Breast epithelium (tissue), 4 donors: ENCODE measurements at places on chromosomes 16 and 17.

DNA sequence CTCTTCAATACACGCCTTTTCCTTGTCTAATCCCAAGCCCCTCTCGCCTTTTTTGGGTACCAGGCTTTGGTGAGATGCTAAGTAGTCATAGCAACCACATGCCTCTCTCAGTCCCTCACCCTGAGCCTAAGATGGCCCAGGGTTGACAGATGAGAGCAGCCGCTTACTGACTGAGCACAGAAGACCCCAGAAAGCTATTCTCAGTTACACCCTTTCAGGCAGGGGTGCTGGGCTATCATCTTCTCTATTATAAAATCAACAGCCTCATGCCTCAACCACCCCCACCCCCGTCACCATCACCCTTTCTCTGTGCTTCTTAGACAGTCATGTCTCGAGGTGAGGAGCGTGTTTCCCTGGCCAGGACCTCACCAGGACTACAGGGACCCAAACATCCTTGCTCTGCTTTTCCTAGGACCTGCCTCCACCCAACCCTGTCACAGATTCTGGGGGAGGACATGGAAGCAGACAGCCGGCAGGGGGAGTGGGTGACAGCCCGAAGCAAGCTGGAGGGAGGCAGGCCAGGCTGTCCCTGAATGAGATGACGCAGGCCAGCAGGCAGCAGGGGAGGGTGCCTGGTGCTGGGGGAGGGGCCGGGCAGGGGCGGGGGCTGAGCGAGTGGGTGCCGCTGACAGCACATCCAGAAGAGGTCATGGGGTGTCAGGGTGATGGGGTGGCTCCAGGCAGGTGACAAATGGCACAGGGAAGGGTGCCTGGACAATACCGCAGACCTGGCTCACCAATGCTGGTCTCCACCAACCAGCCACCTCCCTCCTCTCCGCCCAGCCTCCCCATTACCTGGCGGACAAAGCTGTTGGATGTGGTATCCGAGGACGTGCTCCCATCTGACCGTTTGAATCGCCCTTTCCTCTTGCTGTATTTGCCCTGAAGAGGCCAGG lies 3.1 kb downstream of the CACNB1 start:
- no peak for DNase-seq

- DNase-seq = no peak
These were observed 34.4 kb upstream of the DNAH17 start for GRCh38 chr17:78611607-78612006.

GRCh38 chr17:8153031-8153451 lies 837 bp upstream of the PER1 start:
- peak; percentile 53 for DNase-seq

GRCh38 chr16:3974751-3975150 lies 94.2 kb upstream of the CREBBP start:
- no peak for DNase-seq

GRCh38 chr17:83067071-83067717 lies 12.2 kb upstream of the METRNL start:
- DNase-seq = peak; percentile 48

GRCh38 chr17:77898521-77899434 lies 59.7 kb upstream of the TNRC6C start:
- DNase-seq = no peak

DNA sequence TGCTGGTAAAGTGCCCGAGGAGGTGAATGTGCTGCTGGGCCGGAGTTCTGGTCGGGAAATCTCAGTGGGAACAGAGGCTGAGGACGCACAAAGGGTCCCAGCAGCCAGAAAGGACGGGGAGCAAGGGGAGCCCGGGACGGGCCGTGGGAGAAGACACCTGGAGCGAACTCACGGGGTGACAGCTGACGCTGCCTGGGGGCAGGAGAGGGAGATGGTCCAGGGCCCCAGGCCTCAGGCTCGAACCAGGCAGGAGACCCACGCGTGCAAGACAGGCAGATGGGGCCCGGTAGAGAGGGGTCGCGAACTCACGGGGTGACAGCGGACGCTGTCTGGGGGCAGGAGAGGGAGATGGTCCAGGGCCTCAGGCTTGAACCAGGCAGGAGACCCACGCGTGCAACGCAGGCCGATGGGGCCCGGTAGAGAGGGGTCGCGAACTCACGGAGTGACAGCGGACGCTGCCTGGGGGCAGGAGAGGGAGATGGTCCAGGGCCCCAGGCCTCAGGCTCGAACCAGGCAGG lies 72.9 kb downstream of the METRNL start:
- no peak for DNase-seq

GRCh38 chr16:81265658-81266451 lies 27.4 kb downstream of the BCO1 start:
- DNase-seq = peak; percentile 27

GRCh38 chr16:85512808-85513115 lies 100.4 kb upstream of the GSE1 start:
- no peak for DNase-seq

GRCh38 chr16:57299009-57299718 lies 14.7 kb upstream of the PLLP start:
- DNase-seq = peak; percentile 63

DNA sequence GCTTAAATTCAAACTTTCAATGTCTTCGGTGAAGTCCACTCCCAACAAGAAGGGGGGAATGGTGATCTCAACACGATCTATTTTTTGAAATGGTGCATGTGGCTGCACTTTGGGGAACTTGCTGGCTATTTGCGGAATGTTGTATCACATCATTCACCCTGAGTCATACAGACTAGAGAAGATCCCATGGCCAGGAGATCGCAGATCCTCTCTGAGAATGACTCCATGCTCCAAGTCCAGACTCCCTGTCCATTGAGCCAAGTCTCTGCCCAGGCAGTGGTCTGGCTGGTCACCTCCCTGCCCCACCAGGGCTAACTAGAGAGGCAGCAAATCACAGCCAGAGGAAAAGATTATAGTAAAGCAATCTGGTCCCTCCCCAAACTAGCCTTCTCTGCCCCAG lies 120.6 kb downstream of the XYLT1 start:
- no peak for DNase-seq

GRCh38 chr17:76500747-76501017 lies 541 bp downstream of the RHBDF2 start:
- no peak for DNase-seq

DNA sequence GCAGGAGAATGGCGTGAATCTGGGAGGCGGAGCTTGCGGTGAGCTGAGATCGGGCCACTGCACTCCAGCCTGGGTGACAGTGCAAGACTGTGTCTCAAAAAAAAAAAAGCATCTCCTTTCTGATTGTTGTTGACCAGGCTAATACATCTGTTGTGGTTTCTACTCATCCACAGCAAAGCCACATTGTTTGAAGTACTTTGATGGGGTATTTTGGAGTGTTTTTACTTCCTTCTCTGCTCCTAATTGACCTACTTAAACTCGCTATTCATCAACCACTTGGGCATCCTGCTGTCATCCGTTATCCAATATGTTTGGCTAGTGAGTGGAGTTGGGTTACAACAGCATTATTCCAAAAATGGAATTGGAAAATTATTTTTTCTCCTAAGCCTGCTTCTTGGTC lies 3.5 kb upstream of the CDC27 start:
- DNase-seq = no peak

DNA sequence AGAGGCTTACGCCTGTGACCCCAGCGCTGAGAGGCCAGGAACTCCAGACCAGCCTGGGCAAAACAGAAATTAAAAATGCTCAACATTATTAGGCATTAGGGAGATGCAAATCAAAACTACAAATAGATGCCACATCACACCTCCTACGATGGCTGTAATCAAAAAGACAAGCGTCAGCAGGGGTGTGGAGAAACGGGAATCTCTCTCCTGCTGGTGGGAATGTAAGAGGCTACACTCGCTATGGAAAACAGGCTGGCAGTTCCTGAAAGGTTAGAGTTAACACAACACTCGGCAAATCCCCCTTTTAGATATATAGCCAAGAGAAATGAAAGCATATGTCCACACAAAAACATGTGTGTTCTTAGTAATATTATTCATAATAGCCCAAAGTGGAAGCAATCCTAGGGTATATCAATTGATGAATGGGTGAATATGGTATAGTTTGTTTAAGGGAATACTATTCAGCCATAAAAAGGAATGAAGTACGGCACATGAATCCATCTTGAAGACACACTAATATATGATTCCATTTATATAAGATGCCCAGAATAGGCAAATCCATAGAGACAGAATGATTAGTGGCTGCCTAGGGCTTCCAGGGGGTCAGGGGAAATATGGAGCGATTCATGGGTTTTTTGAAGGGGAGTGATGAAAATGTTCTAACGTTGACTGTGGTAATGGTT lies 1.8 kb upstream of the NPRL3 start:
- no peak for DNase-seq

DNA sequence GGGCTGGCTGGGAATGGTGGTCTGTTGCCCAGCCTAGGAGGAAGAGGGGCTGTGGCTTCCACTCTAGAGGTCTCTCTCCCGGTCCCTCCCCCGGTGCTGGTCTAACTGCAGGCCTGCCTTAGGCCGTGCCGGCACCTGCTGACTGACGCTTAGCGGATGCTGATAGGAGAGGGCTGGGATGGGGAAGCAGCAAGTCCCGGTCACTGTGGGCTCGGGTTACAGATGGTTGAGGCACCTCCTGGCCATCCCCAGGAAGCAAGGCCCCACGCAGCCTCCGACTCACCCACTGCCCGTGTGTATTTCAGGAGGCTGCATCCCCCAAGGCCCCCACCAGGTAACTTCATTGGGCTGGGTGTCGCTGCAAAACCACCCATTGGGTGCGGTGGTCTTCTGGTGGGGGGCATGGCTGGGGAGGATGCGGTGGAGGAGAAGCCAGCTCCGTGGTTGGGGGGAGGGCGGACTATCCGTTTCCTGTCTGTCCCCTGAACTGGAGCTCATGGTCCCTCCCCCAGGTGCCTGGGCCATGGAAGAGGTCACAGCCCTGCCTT lies 278.9 kb downstream of the SEC14L1 start:
- DNase-seq = no peak

DNA sequence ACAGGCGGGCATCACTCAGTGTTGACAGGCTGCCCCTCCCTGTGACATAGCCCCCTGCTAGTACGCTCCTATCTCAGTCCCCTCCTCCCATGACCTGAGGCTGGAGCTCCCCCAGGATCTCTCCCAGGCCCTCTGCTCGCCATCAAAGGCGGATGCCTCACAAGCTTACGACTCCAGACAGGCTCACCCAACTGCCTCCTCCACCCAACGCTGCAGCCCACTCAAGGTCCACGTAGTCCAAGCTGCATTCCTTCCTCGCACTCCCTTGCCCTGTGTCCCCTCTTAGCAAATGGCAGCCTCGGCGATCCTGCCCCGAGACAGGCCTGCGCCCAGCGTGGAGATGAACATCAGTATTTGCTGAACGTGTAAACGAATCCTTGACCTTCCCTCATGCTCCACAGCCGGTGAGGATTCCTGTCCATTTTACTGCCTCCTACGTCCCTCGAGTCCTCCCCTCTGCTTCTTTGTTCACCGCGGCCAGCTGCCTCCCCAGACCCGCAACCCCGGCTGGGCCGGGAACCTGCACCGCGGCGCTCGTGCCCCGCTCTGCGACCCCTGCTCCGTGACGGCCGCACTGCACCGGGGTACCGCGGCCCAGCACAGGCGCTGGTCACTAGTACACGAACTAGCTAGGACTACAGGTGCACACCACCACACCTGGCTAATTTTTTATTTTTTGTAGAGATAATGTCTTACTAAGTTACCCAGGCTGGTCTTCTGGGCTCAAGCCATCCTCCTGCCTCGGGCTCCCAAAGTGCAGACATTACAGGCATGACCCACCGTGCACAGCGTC lies 838 bp upstream of the TMEM97 start:
- no peak for DNase-seq

GRCh38 chr16:54843424-54843750 lies 87.3 kb upstream of the IRX5 start:
- no peak for DNase-seq

- no peak for DNase-seq
These were observed 17.5 kb downstream of the GUCY2D start for GRCh38 chr17:8019665-8020650.

DNA sequence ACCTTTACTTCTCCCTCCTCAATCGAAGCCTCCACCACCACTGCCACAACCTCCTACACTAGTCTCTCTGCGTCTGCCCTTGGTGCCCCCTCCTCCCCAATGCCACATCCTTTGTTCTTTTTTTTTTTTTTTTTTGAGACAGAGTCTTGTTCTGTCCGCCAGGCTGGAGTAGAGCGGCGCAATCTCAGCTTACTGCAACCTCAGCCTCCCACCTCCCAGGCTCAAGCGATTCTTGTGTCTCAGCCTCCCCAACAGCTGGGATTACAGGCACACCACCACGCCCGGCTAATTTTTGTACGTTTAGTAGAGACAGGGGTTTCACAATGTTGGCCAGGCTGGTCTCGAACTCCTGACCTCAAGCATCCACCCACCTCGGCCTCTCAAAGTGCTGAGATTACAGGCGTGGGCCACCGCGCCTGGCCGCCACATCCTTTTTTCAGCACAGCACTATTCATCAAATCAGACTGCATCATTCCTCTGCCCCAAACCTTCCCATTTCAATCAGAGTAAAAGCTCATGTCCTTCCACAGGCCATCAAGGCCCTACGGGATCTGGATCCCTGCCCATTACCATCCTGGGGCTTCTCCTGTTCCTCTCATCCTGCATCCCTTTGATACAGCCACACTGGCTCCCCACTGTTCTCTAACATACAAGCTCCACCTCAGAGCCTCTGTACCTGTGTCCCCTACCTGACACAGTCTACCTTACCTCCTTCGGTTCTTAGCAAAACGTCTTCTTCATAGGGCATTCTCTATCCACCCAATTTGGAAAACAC lies 2.0 kb downstream of the KLHL11 start:
- no peak for DNase-seq

DNA sequence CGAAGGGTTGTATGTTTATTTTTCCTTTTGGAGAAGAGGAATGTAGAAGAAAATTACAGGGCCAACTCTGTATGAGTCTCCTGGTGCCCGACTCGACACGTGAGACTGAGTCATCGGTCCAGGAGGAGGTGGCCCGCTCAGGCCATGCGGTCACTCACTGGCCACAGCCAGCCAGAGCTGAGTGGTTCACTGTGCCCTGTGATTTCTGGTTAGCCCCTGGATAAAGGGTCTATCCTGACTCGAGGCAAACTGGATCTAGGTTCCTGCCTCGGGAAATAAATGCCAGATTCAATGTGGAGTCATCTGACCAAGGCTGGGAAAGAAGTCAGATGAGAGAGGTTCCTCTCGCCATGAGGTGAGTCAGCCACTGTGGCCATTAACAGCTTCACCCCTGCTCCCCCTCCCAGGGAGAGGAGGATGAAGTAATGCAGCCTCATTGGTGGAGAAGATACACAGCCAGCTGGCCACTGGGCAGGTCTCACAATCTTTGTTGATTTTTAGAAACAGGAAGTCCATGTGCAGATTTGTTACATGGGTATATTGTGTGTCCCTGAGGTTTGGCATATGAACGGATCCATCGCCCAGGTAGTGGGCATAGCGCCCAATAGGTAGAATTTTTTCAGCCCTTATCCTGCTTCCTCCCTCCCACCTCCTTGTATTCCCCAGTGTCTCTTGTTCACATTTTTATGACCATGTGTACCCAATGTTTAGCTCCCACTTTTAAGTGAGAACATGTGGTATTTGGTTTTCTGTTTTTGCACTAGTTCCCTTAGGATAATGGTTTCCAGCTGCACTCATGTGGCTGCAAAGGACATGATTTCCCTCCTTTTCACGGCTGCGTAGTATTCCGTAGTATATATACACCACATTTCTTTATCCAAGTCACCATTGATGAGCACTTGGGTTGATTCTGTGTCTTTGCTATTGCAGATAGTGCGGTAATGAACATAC lies 21.7 kb upstream of the USP36 start:
- DNase-seq = peak; percentile 79

- DNase-seq = no peak
These were observed 87.4 kb upstream of the COX10 start for GRCh38 chr17:13981881-13982280.
